ENCODE measurements at places on chromosomes 7 and 10. TPM values are rescaled to one million over a fixed set of nuclear protein-coding genes. Genes with fewer than 3 reads are reported as not detected.

GRCh38 chr7:157140511-157140905, 1.8 kb downstream of the UBE3C start:
- DNase-seq, result no peak

Gene NAT16
- total RNA-seq, result not detected

Gene TECTB
- not detected for total RNA-seq

- no peak for DNase-seq
Measured at GRCh38 chr10:71939861-71940474, 24.2 kb upstream of the CHST3 start.

Gene THSD7A
- total RNA-seq, result 4.0 TPM

DNA sequence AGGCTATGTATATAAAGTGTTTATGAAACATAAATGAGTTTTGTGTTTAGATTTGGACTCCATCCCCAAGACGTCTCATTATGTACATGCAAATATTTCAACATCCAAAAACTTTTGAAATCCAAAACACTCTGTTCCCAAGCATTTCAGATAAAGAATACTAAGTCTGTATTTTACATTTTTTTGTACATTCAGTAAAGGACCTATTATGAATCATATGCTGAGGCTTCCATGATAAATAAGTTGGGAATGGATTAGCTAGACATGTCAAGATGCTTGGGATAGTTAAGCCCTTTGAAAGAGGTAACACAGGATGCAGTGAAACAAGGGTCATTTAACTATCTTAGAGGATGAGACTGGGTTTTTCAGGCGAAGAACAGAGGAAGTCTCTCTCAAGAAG, 262.9 kb downstream of the SNX13 start:
- no peak for DNase-seq

- no peak for DNase-seq
Measured at GRCh38 chr10:73865459-73866442, 8.6 kb downstream of the CAMK2G start.

Gene SEMA3D
- total RNA-seq, result 4.8 TPM

- DNase-seq, result no peak
Measured at GRCh38 chr7:17546189-17546588, 247.7 kb downstream of the AHR start.

DNA sequence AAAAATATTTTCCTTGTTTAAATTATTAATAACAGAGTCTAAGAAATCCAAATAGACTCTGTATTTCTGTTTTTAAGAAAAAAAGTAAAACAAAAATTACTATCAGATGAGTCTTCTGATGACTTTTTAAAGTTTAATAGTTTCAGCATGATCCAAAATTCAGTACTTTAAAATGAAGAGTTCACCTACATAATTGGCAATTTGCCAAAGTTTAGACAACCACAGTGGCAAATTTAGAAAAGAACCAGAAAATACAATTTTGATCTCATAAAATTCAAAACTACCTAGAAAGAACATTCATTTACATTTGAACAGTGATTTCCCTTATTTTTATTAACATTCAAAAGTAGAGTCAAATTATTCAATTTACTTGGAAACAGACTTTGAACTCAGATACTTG, 56.1 kb downstream of the AGMO start:
- DNase-seq, result no peak

- DNase-seq, result no peak
Measured at GRCh38 chr10:24197263-24197662, 11.7 kb upstream of the KIAA1217 start.

DNA sequence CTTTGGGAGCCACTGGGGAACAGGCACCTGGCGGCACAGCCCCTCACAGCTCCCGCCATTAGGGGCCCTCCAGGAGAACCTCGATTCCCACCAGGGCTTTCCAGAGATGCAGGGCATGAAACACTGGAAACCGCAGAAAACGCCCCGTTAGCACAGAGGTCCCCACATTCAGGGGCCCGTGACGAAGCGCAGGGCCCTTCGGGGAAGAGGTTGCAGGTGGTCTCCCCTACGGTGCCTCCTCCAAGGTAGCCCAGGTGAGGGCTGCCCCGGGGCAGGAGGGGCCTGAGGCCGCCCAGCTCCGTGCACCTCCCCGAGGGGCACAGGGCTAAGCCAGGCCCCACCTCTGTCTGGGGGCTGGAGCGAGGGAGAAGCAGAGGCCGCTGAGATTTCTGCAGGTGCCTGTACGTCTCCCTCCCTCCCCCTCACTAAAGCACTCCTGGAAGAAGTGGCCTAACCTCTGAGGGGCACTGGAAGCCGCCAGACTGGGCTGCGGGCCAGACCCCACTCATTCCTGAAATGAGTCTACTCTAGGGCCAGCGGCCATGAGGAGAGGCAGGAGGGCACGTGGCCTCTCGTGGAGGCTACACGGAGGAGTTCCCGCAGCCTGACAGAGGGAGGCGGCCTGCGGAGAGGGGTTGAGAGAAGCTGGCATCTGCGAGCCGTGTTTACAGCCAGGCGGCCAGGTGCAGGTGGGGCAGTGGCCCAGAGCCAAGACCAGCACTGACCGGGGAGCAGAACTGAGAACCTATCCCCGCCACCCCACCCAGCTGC, 6.9 kb downstream of the PDGFA start:
- DNase-seq, result no peak

Gene CTTNBP2
- not detected for total RNA-seq

Gene ZNF438
- 4.6 TPM for total RNA-seq

DNA sequence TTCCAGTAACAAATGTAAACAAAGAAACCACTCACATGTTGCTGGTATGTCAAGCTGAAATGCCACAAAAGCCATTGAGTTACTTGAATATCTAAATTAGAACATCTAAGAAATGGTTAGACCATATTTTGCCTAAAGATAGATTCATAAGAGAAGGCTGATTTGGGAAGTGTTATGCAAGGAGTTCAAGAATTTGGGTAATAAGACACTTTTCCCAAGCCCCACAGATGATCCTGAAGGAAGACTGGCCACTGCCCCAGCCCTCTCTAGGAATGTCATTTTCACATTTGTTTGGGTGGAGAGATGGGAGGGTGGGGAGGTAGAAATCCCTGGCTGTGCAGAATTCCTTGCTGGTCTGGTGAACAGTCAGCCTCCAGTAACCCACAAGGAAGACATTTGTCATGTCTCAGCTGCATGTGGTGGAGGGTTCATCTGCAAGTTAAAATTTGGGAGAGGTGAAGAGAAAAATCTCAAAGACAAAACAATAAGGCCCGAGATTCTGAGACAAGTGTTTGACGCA, 427.2 kb upstream of the KLF6 start:
- no peak for DNase-seq

Data from PC-9 (cell line).